A673 (cell line): ENCODE measurements at places on chromosomes 7 and 10.

- DNase-seq: no peak
Observed at GRCh38 chr7:27104341-27105058, 2.0 kb upstream of the HOXA2 start.

GRCh38 chr7:32077806-32078205 is 7.6 kb upstream of the PDE1C start:
- DNase-seq: no peak

- DNase-seq: no peak
Observed at GRCh38 chr10:11742779-11743298, 657 bp downstream of the ECHDC3 start.

DNA sequence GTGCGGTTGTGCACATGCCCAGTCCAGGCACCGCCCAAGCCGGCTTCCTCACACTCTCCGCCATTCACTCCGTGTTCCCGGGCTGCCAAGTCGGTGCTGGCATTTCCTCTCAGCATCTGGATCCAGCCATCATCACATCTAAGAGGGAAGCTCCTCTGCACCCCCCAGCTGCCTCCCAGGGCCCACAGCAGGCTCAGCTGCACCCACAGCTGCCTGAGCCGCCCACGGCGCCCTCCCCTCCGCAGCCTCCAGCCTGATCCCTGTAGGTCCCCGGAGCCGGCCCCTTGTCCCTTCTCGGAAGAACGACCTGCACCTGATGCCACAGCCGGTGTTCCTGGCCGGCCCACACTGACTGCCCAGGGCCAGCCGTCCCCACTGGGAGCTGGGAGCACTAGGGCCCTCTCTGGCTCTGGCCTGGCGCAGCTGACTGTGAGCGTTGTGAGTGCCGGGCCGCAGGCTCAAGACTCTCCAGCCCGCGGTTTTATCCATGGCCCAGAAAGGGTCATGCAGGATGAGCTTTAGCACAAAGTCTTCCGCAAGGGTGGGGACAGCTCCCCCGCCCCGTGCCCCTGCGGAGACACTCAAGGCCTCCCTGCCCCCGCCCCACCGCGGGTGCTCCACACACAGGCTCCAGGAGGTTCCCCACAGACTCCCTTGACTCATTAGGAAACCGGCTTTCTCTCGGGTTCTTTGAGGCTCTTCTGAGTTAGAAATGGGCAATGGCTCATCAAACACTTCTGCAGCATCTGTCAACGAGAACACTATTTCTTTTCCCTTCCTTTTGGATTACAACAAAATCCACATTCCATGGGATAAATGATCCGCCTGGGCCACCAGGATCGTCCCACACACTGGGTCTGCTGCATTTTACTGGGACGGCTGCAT is 31.2 kb downstream of the CFAP46 start:
- no peak for DNase-seq
